Kidney capillary endothelial cell (primary cell): ENCODE measurements at places on chromosomes 7 and 10.
A peak's percentile ranks its signal among the peaks of the same experiment; 100 is the strongest.

DNA sequence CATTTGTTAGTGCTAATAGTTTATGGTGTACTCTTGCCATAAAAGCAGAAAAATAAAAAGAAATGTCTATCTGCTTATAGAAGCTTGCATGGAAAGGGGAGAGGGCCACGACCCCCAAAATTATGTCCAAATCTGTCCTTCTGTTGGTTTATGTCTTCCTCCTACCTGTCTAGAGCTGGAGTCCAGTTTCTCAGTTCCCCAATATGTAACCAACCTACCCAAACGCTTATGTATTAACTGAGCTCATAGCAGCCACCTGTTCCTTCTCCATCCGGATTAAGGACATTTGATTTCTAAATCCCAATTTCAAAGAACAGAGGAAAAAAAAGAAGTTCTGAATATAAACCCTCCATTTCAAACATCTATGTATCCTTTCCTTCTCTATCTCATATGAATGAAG is 30.3 kb upstream of the TPK1 start:
- DNase-seq: no peak

DNA sequence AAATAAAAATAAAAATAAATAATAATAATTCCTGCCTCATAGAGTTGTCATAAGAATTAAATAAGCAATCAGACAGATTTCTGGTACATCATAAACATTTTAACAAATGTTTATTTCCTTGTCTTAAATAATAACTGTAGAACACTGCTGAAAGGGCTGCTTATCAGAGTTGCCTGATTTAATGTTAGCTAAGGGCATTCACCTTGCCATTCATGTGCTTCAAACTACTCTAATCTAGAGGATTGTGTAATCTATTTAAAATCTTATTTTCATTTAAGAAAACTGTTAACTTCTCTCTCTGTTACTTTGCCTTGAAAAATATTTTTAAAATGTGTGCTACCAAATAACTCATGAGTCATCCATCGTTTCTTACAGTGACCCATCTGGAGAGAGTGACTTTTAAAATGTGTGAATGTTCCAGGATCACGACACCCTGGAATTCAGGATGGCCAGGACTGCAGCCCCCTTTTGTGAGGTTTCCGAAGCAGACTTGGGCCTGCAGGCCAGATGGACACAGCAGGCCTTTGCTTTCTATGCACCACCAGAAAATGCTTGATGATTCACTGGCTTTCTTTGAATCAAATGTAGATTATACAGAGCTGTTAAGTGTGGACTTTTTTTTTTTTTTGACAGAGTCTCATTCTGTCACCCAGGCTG is 109.1 kb upstream of the TNS3 start:
- peak; percentile 26 for DNase-seq

- no peak for DNase-seq
Observed at GRCh38 chr7:131072505-131073091, 255.1 kb upstream of the MKLN1 start.

DNA sequence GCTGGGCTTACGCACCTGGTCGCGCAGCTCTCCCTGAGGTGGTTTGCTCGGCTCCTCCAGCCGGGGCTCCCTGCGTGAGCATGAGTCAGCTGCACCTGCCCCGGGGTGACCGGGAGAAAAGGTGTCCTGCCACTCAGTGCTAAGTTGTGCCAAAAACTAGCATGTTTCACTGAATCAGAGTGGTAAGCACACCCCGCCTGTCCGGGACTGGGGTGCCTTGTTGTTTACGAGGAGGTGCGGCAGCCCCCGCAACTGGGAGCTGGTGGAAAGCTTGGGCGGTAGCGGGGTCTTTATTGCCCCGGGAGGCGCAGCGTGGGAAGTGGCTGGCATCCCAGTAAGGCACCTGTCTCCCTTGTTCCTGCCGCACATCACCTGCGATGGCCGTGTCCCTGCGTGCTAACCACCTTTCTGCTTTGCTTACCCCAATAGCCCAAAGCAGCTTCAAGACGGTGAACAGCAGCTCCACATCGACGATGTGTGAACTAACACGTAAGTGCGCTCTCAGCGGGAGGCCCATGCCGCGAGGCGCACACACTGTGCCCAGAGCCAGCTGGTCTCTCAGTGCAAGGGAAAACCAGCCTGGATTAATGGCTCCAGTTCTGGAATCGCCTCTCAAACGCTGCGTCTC is 506.6 kb upstream of the FOXK1 start:
- DNase-seq: no peak

GRCh38 chr7:44285561-44285960 is 39.8 kb downstream of the CAMK2B start:
- DNase-seq: no peak

- DNase-seq: no peak
Observed at GRCh38 chr7:94350734-94351133, 44.0 kb upstream of the COL1A2 start.

DNA sequence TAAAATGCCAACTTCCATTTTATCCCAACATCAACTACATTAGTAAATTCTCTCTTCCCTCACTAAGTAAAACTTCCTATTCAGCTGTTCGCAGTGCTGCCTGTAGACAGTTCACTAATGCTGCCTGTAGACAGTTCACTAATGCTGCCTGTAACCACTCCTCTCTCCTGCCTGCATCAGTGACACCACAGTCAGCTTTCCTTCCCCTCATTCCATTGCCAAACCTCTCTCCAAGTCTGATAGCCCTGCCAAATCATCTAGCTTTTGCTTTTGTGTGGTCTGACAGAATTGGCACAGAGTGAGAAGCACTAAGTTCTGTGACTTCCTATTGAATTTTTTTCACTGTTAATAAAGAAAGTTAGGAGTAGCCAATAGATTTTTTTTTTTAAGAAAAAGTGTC is 43.0 kb upstream of the MACC1 start:
- no peak for DNase-seq

DNA sequence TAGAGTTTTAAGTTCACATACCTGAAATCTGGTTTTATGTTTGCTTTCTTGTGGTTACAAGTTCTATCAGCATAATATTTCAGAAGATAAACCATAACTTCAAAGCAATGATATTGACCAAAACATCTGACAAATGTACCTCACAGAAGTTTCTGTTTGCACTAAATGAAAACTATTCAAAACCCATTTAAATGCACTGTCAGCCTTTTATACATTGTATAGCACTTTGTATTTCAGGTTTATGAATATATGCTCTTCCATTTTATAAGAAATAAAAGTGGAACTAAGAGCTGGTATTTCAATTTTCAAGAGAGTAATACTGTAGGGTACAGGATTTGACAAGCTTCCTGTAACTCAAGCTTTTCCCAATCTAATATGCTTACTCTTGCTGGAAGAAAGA is 388.6 kb upstream of the MBL2 start:
- no peak for DNase-seq

DNA sequence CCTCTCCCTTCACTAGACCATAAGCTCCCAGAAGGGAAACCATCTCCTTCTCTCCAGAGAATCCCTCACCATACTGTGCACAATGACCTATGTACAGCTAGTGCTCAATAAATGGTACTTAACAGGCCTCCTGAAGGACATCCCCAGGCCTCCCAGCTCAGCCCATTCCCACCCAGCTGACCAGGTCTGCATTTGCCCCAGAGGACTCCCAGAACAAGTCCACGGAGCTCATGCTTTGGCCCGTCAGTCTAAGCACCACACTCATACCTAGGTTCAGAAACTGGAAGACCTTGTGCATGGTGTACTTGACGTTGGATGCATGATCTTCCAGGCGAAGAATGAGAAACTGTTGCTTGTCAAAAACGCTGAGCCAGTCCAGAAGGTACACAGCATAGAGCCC is 81.3 kb downstream of the CHST15 start:
- no peak for DNase-seq

DNA sequence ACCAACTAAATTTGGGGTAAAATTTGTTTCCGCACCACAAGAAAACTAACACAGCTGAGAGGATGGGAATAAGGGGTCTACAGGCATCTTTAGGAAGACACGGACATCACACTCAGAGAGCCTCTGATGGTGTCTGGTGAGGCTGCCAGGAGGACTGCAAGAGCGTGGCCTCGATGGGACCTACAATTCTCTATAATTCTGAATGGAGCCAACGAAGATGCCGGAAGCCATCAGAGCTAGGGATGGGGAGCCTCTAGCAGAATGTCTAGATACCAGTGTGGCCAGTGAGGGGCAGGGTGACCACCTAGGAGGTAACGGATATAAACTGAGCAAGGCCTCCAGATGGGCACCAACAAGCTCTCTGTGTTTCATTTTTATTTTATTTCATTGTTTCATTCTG is 7.5 kb downstream of the GRID1 start:
- no peak for DNase-seq

DNA sequence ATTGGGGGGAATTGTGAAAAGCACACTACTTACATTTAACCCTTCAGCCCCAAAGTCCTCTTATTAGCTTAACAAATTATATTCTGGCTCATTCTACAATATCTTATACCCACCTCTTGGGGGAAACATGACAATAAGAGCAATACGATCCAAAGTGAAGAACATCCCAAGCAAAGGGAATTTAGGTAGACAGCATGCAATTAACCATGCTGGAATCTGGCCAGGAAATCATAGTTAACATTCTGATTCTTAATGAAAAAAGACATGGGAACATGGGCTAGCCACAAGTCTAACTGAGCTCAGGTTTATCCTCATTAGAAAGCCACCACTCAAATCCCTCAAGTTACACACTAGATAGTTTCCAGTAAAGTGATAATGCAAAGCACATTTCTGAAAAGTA is 241.9 kb upstream of the SLC26A5 start:
- DNase-seq: no peak

GRCh38 chr7:92636018-92636560 is 45.9 kb upstream of the FAM133B start:
- DNase-seq: no peak

GRCh38 chr10:70940834-70941568 is 52.6 kb upstream of the PCBD1 start:
- no peak for DNase-seq

DNA sequence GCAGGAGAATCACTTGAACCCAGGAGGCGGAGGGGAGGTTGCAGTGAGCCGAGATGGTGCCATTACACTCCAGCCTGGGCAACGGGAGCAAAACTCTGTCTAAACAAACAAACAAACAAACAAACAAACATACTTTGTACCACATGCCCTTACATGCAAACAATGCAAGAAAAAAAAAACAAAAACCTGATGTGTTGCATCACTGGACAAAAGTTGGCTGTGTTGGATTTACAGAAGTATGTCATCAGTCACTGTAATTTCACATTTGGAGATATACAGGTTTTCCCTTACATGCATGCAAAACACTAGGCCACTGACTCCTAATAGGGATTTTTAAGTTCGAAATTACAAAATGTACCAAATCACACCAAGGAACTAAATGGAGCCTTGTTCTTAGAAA is 138.5 kb downstream of the SRPK2 start:
- DNase-seq: no peak

GRCh38 chr10:133388973-133389818 is 4.8 kb upstream of the MTG1 start:
- no peak for DNase-seq

- no peak for DNase-seq
Observed at GRCh38 chr7:24701261-24702235, 55.7 kb downstream of the GSDME start.
